HT-29 (cell line): ENCODE measurements at places on chromosomes 1 and 21.

- peak; percentile 85 for DNase-seq
Observed at GRCh38 chr1:22420455-22421053, 31.1 kb upstream of the ZBTB40 start.

GRCh38 chr1:214290424-214291037 lies 9.6 kb downstream of the SMYD2 start:
- DNase-seq = no peak

DNA sequence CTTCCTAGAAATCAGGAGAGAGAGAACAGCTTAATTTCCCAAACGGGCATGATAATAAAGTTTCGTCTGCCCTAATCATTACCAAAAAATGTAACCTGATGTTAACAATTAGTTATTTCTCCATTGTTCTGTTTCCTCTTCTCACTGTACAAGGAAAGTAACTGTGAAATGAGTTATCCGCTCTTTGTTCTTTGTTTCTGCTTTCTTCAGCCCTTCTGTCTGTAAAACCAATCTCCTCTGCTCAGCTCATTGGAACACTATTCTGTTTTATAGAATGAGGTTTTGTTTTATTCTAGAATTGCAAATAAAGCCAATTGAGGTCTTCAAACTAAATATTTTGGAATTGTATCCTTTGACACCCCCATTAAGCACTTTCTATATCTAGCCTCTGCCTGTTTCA lies 8.8 kb upstream of the THEM4 start:
- DNase-seq = no peak

DNA sequence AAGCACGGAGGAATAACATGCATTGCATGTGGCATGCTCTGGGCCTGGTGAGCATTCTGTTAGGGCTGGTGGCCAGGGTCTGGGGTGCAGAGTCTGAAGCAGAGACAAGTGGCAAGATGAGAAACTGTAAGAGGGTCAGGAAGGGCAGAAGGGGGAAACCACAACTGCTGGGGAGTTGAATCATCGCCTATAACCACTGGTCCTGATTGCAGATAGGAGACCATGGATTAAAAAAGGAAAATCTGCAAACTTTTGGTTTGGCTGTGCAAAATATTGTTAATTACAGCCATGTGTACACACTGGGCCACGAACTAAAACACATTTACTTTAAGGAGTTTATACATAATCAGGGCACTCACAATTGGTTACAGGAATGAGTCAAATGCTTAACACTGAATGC lies 76.6 kb downstream of the TGFBR3 start:
- DNase-seq = no peak

DNA sequence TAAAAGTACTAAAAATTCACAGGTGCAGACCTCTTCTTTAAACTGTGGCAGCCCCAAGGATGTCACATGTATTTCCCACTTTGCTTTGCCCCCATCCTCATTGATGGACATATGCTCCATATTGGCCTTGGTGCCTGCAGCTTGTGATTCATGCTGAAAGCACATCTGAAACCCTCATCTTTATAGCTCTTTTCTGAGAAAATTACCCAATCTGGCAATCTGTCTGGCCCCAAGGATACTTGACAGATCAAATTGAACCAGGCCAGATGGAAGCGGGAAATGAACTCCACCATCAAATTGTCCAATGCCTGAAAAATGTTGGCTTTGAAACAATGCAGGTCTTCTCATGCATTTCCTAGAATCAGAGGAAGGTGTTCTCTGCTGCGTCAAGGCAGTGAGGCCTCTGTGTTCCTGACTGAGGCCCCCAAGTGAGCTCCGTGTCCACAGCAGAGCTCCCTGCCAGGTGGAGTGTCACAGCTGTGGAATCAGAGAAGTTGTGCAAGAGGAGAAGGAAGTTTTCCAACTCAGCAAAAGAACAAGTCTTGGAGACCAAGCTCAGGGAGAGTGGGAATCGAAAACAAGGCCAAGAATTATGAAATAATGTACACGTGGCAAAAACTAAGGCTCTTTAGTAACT lies 323.7 kb downstream of the PLPP3 start:
- DNase-seq = no peak

GRCh38 chr1:105686874-105687690 lies 1369.4 kb upstream of the PRMT6 start:
- DNase-seq = no peak

DNA sequence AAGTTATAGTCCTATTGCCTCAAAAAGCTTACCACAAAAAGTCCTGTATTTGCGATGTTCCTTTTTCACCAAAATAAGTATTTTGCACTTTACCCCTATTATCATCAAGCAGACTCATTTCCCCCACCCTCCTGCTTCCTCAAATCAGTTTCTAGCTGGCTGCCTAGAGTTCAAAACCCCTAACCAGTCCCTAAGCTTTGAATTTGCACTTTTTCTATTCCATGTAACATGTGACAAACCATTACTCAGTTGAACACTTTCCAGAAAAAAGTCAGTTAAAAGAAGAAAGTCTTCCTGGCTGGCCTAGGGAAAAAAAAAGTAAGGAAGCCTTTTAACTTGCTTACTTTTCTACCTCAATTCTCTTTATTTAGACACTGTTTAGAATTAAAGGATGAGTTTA lies 8.2 kb downstream of the CEP170 start:
- DNase-seq = no peak

DNA sequence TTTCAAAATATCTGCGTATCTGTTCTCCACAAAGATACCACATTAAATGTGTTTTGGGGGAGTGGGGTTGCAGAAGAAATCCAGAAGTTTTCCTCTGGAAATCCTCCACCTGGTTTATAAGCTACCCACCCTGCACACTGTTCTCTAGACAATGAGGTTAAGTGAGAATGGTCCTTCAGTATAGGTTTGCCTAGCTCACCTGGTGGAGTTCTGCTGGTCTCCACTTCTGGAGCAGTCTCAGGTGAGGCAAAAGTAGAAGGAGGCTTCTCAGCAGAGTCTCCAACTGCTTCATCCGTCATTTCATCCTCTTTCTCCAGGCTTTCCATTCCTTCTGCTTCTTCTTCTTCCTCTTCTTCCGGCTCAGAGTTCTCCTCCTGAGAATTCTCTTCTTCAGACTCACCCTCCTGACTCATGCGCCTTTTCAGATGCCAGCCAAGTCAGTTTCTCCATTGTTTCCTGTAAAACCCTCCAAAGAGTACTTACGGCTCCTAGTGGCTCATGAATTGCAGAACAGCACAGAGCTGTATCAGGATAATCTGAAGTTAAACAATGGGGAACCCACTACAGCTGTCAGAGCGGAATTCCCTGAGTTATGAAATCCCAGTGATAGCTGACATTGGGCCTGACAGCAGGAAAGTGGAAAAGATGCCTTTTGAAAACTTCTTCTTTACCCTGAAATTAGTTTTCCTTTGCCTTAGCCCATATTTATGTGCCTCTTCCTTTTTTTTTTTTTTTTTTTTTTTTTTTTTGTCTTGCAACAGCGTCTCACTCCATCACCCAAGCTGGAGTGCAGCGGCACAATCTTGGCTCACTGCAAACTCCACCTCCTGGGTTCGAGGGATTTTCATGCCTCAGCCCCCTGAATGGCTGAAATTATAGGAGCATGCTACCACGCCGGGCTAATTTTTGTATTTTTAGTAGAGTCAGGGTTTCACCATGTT lies 38.5 kb downstream of the MSTO1 start:
- DNase-seq = peak; percentile 73
